ENCODE measurements at places on chromosomes 3 and 15. TPM values are rescaled to one million over a fixed set of nuclear protein-coding genes. Genes with fewer than 3 reads are reported as not detected.

IQCF5 gene
- total RNA-seq: not detected

SHC4 gene
- total RNA-seq: not detected

RHOV gene
- 0.23 TPM for total RNA-seq

ACAN gene
- not detected for total RNA-seq

MKRN2OS gene
- not detected for total RNA-seq

TGM5 gene
- total RNA-seq: not detected

GPR15 gene
- total RNA-seq: not detected

SKOR1 gene
- total RNA-seq: not detected
